CD8-positive, alpha-beta T cell (primary cell): ENCODE measurements at places on chromosomes 2 and 18.
A peak's percentile ranks its signal among the peaks of the same experiment; 100 is the strongest.

GRCh38 chr2:50773211-50773932 is 258.6 kb downstream of the NRXN1 start:
- no peak for DNase-seq

GRCh38 chr2:240463866-240464481 is 28.5 kb downstream of the GPC1 start:
- peak; percentile 1 for DNase-seq

GRCh38 chr2:42922293-42922692 is 129.9 kb upstream of the HAAO start:
- no peak for DNase-seq

- DNase-seq: no peak
These were observed 86.5 kb downstream of the HAUS1 start for GRCh38 chr18:46190667-46191066.

- DNase-seq: no peak
These were observed 74.8 kb upstream of the SMIM21 start for GRCh38 chr18:75502286-75502685.

GRCh38 chr2:13654416-13654815 is 937.7 kb downstream of the TRIB2 start:
- no peak for DNase-seq

DNA sequence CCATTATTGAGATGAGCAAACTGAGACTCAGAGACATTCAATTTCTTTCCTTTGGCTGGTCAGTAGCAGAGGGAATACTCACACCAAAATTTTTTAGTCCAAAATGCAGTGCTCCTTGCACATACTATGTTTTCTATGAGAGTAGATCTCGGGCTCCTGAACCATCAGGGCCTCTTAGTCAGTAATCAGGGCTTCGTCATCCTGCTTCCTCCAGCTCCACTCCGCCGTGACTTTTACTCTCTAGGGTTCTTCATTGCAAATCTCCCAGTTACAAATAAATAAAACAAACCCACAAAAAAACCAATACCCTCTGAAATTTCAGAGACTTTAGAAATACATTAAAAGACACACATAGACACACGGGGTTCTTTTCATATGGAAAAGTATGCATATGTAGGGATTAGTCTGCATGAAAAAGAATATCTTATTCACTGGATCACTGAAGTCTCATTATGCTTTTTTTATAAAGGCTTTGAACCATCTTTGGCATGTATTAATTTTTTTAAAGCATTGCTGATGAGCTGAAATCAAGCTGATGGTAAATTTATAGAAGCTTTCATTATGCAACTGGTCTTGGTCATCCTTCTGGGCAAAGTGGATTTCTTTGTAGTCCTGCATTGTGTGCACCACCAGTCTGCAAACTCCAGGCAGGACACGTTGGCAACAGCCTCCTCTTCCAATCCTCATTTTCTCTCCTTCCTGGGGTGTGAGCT is 235.0 kb downstream of the ICOS start:
- DNase-seq: no peak

GRCh38 chr2:241692448-241692847 is 5.8 kb upstream of the DTYMK start:
- DNase-seq: no peak

GRCh38 chr2:145638675-145639074 is 1118.8 kb upstream of the ZEB2 start:
- DNase-seq: no peak
